ENCODE measurements at places on chromosomes 5 and 9.

- DNase-seq: no peak
These were observed 152.8 kb downstream of the OLFM1 start for GRCh38 chr9:135240222-135240621.

- DNase-seq: no peak
These were observed 22.1 kb downstream of the CAMSAP1 start for GRCh38 chr9:135885100-135885853.

GRCh38 chr5:73135429-73136054 lies 15.2 kb downstream of the TMEM171 start:
- no peak for DNase-seq

- no peak for DNase-seq
These were observed 28.4 kb upstream of the LTC4S start for GRCh38 chr5:179765400-179765799.

All from stimulated activated CD4-positive, alpha-beta T cell treated with anti-CD3 and anti-CD28 coated beads, TNF-alpha, amount 100 ng/mL, for 1 hour (primary cell).